ENCODE measurements at places on chromosomes 13 and 19.

DNA sequence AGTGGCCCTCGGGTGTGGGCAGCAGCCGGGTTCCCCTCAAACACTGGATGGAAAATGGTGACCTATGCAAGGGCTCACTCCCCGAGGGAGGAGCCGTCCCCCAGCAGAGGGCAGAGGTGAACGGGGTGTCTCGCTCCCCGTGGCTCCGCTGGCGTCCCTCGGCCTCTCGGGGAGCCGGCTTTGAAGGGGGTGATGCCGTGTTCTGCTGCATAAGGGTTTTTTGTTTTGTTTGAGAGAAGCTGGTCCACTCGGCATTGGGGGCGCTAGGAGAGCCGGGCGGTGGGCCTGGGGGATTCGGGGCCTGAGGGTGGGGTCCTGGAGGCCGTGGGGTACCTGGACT, 4.0 kb downstream of the EFNA2 start:
- DNase-seq: no peak

DNA sequence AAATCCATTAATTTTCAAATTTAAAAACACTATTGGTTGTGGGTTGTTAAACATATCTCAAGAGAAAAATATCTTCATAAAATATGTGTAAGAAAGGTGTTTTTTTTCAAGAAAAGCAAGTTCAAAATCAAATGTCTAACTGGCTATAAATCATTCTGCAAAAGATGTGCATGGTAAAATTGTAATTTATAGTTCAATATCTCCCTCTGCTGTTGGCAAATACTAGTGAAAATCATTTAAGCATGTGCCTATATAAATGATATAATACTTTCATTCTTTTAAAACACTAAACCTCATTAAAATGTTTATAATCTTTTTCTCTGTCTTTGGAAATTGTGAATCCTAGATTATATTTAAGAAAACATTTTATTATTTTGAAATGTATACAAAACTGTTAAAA, 17.2 kb upstream of the SLITRK6 start:
- no peak for DNase-seq

DNA sequence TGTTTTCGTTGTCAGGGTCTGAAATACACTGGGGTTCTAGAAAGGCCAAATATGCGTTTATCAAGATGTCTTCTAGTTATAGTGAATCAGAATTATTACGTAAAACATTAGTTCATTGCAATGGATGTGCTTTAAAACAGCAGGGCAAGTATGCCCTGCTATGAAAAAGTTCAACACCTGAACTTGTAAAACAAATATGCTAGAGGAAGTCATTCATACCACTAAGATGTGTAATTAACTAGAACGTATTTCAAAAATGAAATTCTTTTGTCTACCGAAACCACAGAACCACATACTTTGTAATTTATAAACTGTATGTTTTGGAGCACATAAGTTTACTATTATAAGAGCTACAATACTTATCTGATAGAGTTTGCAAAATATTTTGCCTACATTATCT, 266.2 kb downstream of the KCTD12 start:
- no peak for DNase-seq

DNA sequence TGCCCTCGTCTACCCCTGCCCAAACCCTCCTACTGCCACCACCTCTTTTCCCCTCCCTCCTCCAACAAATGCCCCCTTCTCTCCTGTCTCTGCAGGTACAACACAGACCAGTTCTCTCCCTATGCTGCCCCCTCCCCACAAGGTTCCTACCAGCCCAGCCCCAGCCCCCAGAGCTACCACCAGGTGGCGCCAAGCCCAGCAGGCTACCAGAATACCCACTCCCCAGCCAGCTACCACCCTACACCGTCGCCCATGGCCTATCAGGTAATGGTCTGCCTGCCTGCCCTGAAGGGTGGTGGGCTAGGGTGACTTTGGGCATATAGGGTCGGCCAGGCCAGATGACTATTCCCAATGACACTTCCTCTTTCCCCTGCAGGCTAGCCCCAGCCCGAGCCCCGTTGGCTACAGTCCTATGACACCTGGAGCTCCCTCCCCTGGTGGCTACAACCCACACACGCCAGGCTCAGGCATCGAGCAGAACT, 6.5 kb upstream of the TIMM50 start:
- DNase-seq: peak; percentile 63

DNA sequence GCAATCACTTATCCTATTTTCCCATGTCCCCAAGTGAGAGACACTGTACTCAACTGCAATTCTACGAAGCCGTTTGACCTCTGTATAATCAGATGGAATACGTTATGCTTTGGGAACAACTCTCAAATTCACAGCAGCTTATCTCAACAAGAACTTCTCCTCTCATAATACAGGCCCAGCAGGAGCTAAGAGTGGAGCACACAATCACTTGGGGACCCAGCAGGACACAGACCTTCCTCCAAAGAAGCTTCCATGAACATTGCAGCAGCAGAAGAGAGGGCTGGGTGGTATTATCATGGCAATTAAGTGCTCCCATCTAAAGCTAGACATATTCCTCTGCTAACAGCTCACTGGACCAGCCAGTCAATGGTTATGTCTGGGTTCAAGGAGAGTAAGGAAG, 428.3 kb upstream of the MIR17HG start:
- no peak for DNase-seq

DNA sequence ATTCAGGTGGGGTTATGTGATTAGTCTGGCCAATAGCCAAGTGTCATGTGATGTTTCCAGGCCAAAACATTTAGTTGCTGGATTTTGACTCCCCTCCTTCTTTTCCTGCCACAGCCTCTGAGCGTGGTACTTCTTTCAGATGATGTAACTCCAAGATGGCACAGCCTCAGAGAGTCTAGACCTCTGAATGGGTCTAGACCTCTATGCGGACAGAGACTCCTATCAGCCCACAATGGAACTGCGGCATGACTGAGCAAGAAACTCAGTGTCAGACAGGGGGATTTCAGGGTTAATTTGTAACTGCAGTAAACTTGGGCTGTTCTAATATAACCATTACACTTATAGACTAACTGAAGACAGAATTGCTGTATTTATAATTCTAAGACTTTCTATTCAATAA, 42.6 kb upstream of the ZDHHC20 start:
- no peak for DNase-seq

- peak; percentile 88 for DNase-seq
These were observed 7.5 kb upstream of the GPR183 start for GRCh38 chr13:99314640-99315176.

GRCh38 chr13:33259296-33259695, 26.3 kb downstream of the STARD13 start:
- no peak for DNase-seq

- DNase-seq: no peak
These were observed 6.0 kb downstream of the EHD2 start for GRCh38 chr19:47719047-47719859.

GRCh38 chr13:93771782-93772181, 545.2 kb downstream of the GPC6 start:
- no peak for DNase-seq

DNA sequence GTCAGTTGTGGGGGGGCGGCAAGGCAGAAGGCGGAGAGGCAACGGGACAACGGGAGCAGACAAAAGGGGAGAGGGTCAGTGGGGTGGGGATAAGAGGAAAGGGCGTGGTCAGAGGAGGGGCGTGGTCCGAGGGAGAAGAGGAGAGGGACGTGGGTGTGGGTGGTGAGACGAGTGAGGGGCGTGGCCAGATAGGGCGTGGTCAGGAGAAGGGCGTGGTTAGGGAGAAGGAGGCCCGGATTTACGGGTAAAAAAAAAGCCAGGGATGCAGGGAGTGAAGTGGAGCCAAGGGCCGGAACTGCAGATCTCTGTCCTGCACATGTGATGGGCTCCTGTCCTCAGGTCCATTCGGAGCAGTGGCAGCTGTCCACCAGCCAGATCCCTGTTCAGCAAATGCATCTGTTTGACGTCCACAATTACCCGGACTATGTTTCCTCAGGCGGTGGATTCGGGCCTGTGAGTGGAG, 21.5 kb downstream of the CPT1C start:
- DNase-seq: no peak

- DNase-seq: no peak
These were observed at the start of gene POSTN for GRCh38 chr13:37598597-37598996. POSTN (minus strand) TSS chr13:37598768; CDS start chr13:37598726, 42 bp downstream.

- no peak for DNase-seq
These were observed 232.7 kb downstream of the KLF12 start for GRCh38 chr13:73901324-73902068.

GRCh38 chr19:47228937-47229675, 1.9 kb downstream of the BBC3 start:
- no peak for DNase-seq

- peak; percentile 1 for DNase-seq
These were observed at the start of gene ZNF112 for GRCh38 chr19:44356383-44357111. ZNF112 (minus strand) TSS chr19:44356680; CDS start chr19:44340539, 16,141 bp downstream.

DNA sequence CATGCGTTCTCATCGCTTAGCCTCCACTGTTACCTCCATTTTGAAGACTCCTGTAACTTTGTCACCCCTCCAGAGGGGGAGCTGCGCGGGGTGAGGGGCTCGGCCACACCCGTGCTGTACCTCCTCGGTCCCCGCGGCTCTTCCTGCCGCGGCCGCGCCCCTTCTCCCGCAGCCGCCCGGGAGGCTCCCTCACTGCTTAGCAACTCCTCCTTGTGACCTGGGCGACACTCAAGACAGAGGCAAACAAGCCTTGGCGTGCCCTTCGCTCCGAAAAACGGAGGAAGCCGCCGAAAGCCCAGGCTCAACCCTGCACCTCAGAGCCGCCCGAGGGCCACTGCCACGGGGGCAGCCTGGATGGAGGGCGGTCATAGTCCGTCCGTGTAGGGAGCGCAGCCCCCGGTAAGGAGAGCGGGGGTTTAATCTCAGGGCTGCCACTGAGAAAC, 494.3 kb downstream of the FOXO1 start:
- DNase-seq: no peak

GRCh38 chr13:48843630-48844380, 131.9 kb upstream of the FNDC3A start:
- no peak for DNase-seq

DNA sequence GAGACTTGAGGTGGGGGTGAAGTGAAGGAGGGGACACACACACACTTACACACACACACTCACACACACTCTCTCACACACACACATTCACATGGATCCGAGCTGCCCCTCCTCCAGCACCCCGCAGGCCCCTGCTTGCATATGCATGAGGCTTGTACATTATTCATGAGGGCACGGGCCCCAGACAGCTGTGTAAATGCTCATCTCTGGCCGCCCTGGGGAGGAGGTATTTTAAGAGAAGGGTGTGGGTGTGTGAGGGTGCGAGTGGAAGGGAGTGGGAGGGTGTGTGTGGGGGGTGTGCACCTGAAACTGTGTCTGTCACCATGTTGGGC, 2.4 kb downstream of the NCAN start:
- no peak for DNase-seq

- DNase-seq: no peak
These were observed 15.0 kb downstream of the CLEC4M start for GRCh38 chr19:7778081-7778480.

DNA sequence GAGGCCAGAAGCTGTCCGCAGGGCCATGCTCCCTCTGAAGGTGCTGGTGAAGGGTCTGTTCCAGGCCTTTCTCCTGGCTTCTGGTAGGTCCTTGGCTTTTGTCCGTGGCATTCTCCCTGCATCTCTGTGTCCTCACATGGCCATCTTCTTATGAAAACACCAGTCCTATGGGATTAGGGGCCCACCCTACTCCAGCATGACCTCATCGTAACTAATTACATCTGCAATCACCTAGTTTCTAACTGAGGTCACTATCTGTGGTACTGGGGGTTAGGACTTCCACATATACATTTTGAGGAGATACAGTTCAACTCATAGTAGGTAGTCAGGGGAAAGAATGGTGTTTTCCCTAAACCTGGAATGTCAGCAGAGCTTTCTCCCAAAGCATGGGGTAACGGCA, 3.1 kb downstream of the C13orf42 start:
- no peak for DNase-seq

DNA sequence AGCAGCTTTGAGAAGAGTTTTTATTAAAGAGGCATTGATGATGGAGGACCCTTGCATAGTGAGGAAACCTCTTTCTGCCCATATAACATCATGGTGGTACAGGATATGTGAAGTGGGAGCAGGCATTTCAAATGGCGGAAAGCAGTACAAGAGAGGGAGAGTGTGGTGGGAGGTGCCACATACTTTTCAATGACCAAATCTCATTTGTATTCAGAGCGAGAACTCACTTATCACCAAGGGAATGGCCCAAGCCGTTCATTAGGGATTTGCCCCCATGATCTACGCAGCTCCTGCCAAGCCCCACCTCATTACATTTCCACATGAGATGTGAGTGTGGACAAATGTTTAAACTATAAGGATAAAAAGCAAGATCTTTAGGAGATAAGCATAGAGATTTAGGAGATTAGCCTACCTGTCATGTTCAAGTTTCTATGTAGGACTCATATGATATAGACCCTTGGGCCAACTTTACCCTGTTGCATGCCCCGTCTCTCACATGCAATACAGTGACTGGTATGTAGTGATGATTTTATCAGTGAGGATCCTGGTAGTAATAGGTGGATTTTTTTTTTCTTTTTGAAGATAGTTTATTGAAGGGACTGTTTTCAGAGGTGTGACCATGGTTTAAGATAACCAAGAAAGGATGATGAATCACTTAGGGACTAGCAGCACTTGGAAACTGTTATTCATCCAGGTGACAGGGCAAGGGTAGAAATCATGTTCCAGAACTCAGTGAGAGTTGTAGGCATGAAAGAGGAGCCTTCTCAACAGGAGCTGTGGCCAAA, 38.3 kb downstream of the DNAJC15 start:
- DNase-seq: no peak

DNA sequence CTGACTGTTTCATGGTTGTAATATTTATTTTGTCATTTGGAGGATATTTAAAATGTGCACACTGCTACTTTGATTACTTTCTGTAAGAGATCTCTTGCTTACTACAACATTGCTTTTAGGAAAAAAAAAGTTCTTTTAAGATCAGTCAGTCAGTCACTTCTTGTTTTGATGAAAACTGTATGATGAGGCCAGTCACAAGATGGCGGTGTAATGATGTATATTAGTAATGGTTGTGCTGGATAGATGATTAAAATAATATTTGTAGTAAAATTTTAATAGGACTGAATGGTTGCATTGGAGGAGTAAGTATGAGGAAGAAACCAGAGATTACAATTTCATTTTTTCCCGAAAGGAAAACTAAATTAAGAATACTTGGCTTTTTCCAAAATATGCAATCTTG, 2411.1 kb downstream of the PCDH9 start:
- no peak for DNase-seq

GRCh38 chr19:31064491-31064890, 284.7 kb downstream of the TSHZ3 start:
- DNase-seq: no peak

- DNase-seq: no peak
These were observed 3.8 kb upstream of the UQCR11 start for GRCh38 chr19:1609103-1609396.

DNA sequence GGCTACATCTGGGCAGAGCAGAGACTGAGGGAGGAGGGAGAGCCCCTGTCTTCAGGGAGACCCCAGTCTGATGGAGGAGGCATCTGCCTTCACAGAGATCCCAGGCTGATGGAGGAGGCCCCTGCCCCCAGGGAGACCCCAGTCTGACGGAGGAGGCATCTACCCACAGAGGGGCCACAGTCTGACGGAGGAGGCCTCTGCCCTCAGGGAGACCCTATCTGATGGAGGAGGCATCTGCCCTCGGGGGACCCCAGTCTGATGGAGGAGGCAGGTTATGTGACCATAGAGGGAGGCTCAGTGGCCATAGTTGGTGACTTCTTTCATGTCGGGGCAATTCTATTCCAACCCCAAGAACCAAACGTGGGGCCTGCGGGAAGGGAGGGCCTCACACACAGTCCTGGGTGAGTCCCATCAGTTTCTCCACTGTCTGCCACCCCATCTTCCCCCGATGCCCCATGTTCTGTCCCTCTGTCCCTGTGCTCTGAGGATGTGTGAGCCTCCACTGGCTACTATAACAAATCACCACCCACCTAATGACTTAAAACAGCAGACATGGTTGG, 14.3 kb downstream of the MISP start:
- no peak for DNase-seq

Measured in activated CD4-positive, alpha-beta T cell treated with anti-CD3 and anti-CD28 coated beads, Interleukin-2, amount 50 U/mL, for 16 hours (primary cell).